Pancreas (tissue), 10 donors: ENCODE measurements at places on chromosomes 16 and 17.

- H3K4me1 ChIP-seq = no peaks in the 10 kb centered on the region
- no peaks in the 10 kb centered on the region for H3K36me3 ChIP-seq
- no peak overlapping the region for H3K27ac ChIP-seq
- no peak for DNase-seq
Measured at GRCh38 chr17:32878211-32878610, 1.3 kb upstream of the MYO1D start.

GRCh38 chr17:29124135-29124924 lies 55.9 kb downstream of the MYO18A start:
- no peaks in the 10 kb centered on the region for H3K27me3 ChIP-seq
- H3K36me3 ChIP-seq = peaks cover 2% of the 10 kb centered on the region

- H3K27me3 ChIP-seq = no peaks in the 10 kb centered on the region
- H3K27ac ChIP-seq = no peak overlapping the region
- H3K4me1 ChIP-seq = no peaks in the 10 kb centered on the region
- no peak overlapping the region for H3K4me3 ChIP-seq
- H3K36me3 ChIP-seq = no peaks in the 10 kb centered on the region
Measured at GRCh38 chr16:78395035-78395434, 295.6 kb downstream of the WWOX start.

DNA sequence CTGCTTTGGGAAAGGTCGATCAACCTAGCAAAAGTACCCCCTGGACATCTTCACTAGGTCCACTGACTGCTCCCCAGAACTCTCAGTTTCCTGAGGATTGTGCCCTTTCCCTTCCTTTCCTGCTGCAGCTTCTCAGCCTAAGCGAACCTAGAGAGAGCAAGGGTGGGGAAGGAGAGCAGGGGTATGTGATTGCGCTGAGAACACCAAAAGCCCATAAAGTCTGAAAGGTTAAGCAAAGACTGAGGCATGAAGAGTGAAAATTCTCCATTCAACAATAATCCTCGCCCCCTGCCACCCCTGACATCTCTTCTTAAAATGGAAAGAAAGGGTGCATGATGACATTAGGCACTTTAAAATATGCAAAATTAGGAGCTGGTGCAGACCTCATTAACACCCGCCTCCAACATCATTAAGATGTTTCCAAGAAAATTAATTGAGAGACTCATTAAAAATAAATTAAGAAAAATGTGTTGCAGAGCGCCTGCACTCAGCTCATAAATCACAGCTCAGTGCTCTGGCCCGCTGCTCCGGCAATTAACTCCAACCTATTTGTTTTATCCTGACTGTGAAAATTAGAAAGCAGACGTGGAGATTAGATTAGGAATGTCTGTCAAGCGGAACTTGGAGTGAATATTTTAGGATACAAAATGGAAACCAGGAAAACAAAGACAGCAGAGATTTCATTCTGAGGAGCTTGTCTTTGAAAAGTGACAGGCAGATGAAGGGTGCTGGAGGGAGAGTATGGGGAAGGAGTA lies 49.1 kb upstream of the PMFBP1 start:
- H3K27me3 ChIP-seq = no peaks in the 10 kb centered on the region
- no peak for DNase-seq
- H3K4me1 ChIP-seq = peaks cover 22% of the 10 kb centered on the region
- H3K4me3 ChIP-seq = no peak overlapping the region
